ENCODE measurements at places on chromosomes 5 and 9.
A peak's percentile ranks its signal among the peaks of the same experiment; 100 is the strongest.

DNA sequence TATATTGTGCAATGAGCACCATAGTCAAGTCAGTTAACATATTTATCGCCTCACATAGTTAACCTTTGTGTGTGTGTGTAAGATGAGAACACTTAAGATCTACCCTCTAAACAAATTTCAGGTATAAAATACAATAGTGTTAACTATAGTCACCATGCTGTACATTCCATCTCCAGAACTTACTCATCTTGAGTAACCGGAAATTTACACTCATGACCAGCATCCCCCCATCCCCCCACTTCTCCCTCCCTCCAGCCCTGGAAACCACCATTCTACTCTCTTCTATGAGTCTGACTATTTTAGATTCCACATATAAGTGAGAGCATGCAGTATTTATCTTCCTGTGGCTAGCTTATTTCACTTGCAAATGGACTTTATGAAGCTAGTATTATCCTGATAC is 40.3 kb downstream of the ZNF354A start:
- DNase-seq: no peak

GRCh38 chr5:113256671-113257452 is 177.9 kb downstream of the TSSK1B start:
- no peak for DNase-seq

GRCh38 chr9:27599102-27599869 is 26.0 kb upstream of the C9orf72 start:
- DNase-seq: no peak

DNA sequence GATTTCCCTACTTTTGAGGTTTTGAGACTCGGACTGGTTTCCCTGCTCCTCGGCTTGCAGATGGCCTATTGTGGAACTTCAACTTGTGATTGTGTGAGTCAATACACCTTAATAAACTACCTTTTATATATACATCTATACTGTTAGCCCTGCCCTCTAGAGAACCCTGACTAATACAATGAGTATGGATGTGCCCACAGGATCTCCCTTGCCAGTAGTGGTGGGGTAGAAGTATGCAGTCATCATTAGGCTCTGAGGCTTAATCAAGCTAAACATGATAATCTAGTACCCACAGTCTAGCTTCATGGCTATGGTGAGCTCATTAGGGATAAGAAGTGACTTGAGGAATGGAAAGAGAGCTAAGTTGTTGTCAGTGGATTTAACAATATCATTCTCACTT is 412.8 kb upstream of the PTGER4 start:
- DNase-seq: no peak

DNA sequence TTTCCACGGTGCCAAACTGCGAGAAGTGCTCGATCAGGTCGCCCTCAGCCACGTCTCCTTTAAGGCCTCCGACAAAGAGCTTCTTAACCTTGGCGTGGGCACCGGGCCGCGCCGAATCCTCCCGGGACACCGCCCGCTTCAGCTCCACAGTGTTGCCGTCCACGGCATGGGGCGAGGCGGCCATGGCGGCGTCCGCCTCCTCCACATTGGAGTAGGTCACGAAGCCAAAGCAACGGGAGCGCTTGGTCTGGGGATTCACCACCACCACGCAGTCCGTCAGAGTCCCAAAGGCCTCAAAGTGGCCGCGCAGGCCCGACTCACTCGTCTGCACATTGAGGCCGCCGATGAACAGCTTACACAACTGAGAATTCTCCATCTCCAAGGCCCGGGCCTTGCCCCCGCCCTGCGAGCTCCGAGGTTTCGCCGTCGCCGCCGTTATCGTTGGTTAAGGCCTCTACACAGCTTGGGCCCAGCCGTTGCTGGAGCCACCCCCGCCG is 424 bp downstream of the HNRNPA0 start:
- DNase-seq: peak; percentile 62

DNA sequence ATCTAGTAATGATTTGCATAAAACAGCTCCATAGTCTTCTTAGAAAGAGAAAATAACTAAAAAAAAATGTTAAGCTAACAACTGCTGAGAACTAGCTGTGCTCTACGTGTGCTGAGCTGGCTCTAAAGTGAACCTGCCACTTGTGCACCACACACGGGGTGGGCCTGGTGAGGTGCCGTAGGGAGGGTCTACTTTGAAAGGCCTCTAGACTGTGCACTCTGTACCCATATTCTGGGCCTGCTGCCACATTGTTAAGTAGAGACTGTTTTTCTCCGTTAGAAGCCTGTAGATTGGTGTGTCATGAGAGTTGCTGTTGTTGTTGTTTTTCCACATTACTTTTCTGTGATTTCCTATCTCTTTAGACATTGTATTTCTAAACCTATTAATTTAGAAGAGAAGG is 93.9 kb downstream of the CD180 start:
- peak; percentile 36 for DNase-seq

GRCh38 chr5:100901821-100902341 is 1.2 kb downstream of the ST8SIA4 start:
- no peak for DNase-seq

- no peak for DNase-seq
Observed at GRCh38 chr5:110852053-110852452, 113.2 kb downstream of the SLC25A46 start.

DNA sequence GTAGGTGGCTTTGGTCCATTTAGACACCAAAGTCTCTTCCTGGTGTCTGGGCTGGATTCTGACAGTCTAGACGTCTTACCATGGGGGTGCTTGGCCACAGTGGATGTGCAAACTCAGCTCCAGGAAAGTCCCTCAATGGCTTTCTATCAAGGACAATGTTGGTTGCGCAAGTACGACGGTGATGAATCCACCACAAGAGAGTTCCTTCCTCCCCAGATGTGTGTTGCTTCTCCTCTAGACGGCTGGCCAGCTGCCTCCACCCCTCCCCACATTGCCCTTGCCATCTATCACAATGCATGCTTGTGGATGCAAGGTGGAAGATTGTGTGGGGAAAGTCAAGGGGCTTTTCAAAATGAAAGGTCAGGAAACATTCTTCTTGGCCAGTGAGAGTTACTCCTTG is 89.7 kb upstream of the IRX2 start:
- no peak for DNase-seq

GRCh38 chr9:16032799-16033198 is 480.0 kb downstream of the CCDC171 start:
- no peak for DNase-seq

GRCh38 chr5:76622973-76623596 is at the start of gene F2RL2:
Gene F2RL2, minus strand, starts transcription at chr5:76623403. Its CDS starts 173 bp downstream, at chr5:76623230.
- no peak for DNase-seq

GRCh38 chr5:122297587-122298298 is 14.3 kb upstream of the SNCAIP start:
- DNase-seq: no peak

DNA sequence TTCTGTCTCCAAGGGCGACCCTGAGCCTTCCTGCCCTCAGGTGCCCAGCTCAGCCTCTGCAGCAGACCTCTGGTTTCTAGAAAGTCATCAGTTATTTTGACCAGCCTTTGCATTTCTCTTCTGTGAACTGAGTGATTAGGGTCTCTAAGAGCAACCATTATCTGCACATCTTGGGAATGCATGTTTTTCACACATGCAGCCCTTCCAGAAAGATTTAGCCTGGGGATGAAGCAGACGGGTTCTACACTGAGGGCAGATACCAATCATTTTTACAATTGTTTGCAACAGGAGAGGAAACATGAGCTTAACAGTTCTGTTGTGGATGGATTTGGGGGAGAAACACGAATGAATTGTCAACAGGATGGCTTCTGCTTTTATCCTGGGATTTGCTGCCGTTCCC is 90.1 kb upstream of the PITX1 start:
- no peak for DNase-seq

- no peak for DNase-seq
Observed at GRCh38 chr5:171965745-171966144, 40.7 kb downstream of the FBXW11 start.

DNA sequence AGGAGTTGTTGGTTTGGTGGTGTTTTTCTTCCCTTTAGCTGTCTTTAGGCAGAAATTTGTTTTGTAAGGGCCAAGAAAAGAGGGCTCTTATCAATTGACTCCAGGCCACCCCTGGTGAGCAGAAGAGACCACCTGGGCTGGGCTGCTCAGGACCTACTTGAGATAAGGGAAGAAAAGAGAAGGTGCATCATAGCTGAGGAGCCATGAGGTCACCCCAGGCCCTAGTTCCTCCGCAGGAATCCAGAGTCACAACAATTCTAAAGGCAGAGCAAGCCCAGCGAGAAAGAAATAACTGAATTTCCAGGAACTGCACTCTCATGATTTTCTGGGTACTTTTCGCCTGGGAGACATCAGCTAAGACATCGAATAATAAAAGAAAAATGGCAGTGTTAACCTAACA is 34.9 kb downstream of the RFK start:
- no peak for DNase-seq

DNA sequence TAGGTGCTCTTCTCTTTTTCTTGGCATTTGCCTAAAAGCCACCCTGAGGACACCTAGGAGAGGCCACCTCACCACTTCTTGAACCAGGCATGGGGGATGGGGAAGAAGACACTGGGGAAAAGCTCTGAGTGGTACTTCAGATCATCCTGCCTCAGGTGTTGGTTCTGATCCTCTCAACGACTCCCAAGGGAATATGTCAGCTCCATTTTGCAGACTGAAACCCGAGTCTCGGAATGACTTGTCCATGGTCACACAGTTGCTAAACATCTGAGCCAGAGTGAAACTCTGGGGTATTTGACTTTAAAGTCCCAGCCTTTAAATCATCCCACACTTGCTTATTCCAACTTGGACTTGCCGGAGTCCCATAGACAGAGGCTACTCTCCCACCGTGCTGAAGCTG is 120.6 kb upstream of the GABRP start:
- no peak for DNase-seq

DNA sequence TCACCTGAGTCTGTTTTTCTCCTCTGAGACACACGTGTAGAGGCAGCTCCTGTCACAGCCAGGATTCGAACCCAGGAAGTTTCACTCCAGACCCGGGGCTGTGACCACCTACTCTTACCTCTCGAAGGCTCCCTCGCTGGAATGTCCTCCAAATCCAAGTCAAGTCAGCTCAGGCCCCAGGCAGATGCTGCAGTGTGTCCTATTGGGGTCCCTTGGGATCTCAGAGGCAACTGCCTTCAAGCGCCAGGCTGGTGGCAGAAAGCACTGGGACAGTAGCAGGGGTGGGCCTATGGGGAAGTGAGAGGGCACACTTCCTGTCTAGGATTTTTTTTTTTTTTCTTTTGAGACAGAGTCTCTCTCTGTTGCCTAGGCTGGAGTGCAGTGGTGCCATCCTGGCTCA is 762 bp upstream of the ST6GALNAC4 start:
- DNase-seq: no peak

- no peak for DNase-seq
Observed at GRCh38 chr9:76269789-76270188, 124.4 kb downstream of the RFK start.

- DNase-seq: no peak
Observed at GRCh38 chr5:115463983-115464382, 80.6 kb downstream of the FEM1C start.

DNA sequence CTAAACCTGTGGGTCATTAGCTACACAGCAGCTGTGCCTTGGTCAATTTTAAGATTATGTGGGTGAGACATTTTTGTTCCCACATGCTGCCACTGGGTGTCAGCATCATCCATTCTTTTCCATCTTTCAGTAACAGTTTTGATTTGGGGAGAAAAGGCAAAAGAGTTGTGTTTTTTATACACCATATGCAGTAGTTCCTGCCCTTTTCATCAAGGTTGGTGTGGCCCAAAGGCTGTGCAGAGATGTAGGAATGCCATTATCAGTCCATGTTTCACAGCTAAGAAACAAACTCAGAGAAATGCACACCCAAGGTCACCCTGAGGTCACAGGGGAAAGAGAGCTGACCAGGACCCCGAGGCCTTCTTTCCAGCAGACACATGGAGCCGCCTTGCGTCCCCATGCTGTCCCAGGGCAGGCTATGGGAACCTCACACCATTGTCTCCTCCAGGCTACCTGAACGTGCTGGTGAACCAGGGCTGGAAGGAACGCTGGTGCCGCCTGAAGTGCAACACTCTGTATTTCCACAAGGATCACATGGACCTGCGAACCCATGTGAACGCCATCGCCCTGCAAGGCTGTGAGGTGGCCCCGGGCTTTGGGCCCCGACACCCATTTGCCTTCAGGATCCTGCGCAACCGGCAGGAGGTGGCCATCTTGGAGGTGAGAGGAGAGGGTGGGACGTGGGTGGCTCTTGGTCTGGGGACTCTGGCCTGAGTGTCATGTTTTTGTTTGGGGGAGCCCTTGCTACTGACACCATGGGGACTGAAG is 27.8 kb upstream of the GRPEL2 start:
- peak; percentile 26 for DNase-seq

GRCh38 chr9:98763986-98764745 is 32.2 kb downstream of the ANKS6 start:
- no peak for DNase-seq

GRCh38 chr9:123656565-123656964 is 273.4 kb downstream of the DENND1A start:
- no peak for DNase-seq

Measured in testis (tissue), 5 donors.